Posterior cingulate gyrus (tissue), 11 donors: ENCODE measurements at places on chromosomes 5 and 9.

- DNase-seq, result peak; percentile 65
Measured at GRCh38 chr9:68704814-68705530, at the start of gene PIP5K1B. Gene PIP5K1B (plus strand): TSS chr9:68705240. CDS start chr9:68822615, 117,375 bp downstream.

GRCh38 chr5:132074091-132074771 is 642 bp downstream of the CSF2 start:
- no peak for DNase-seq

GRCh38 chr9:34010979-34011378 is 37.7 kb downstream of the UBAP2 start:
- no peak for DNase-seq

GRCh38 chr5:58670582-58670981 is 87.7 kb downstream of the RAB3C start:
- no peak for DNase-seq

DNA sequence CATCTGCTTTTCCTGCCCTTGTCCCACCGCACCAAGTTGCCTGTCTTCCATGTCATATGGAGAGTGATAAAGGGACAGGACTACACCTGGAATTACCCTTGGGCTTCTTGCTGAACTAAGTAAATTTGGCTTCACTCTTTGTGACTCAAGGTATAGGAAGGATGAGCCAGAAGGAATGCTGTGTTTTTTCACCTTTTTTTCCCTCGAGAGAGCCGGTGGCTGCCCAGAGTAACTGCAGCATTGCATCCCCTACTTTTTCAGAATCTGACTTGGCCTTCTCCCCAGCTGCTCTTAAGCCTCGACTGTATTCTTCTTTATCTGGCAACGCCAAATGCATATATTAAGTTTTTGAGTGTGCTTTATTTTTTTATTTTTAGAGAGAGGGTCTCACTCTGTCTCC is 38.4 kb downstream of the RCL1 start:
- no peak for DNase-seq

DNA sequence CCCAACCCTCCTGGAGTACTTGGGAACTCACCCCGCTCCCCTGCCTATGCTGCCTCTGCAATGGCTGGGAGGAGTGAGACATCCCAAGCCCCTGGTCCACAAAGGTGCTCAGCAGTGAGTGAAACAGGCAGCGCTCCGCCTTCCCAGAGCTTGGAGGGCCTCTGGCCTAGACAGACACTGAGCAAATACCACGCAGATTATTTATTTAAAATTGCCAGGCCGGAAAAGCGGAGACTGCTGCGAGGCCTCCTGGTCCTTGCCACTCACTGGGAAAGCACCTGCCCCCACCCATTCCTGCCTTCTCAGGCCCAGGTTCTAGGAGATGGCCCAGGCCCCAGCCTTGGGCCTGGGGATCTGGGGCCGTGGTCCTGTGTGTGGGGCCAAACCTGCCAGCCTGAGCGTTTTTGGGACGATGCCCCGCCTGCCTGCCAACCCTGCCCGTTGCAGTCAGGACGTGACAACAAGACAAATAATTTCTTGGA is 17.4 kb downstream of the FGF18 start:
- no peak for DNase-seq

DNA sequence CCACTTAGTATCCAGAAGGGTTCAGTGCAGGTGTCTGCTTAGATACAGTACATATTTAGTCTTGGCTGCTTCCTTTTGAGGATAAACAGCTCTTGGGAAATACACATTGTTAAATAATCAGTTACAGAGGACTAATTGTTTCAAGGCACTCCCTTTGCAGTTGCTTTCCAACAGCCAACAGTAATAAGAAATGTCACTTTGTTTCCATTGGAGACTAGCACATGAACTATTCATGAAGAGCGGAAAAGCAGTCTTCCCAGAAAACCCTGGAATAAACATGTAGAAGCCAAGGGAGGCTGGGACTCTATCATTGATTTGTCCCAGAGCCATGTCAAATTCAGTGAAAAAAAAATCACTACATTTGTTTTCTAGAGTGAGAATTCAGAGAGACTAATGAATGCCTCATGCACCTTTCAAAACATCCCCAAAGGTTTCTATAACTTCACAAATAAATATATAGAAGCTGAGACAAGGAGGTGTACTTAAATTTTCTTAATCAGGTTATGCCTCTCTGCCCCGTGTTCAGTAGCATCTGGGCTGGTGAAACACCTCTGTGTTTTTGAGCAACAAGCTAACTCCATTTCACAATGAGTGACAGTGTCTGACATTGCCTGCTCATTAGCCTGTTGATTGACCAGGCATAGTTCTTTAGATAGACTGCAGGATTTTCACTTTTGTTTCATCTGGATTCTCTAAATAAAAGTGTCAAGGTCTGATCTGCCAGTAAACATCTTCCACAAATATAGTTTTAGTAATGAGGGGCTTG is 271.5 kb downstream of the ARRDC3 start:
- DNase-seq, result no peak

DNA sequence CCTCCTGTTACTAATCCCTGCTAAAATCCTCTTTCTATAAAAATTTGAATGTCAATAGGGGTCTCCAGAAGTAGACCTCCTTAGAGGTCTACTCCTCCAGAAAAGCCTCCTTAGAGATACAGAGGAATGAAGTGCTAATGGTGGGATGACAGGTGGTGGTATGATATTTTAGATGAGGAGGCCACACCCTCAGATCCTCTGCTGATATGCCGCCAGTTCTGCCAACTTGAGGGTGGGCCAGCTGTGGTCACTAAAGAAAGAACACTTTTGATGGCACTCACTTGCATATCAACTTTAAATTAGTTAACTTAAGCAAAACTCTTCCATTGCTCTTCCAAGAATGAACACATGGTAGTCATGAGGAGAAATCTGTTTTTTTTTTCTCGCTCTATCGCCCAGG is 16.9 kb upstream of the UBAP2 start:
- DNase-seq, result no peak

DNA sequence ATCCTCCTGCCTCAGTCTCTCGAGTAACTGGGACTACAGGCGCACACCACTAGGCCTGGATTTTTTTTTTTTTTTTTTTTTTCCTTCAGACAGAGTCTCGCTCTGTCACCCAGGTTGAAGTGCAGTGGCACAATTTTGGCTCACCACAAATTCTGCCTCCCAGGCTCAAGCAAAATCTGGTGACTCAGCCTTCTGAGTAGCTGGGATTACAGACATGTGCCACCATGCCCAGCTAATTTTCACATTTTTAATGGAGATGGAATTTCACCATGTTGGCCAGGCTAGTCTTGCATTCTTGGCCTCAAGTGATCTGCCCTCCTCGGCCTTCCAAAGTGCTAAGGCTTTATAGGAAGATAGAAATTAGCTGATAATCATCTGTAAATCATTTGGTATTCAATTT is 43.9 kb downstream of the NSA2 start:
- DNase-seq, result no peak

- DNase-seq, result peak; percentile 52
Measured at GRCh38 chr5:163915481-163915961, 410.1 kb downstream of the MAT2B start.

GRCh38 chr9:128568470-128569078 is 16.2 kb downstream of the SPTAN1 start:
- no peak for DNase-seq

GRCh38 chr9:113854310-113854709 is 21.8 kb upstream of the ZNF618 start:
- no peak for DNase-seq

- no peak for DNase-seq
Measured at GRCh38 chr5:56317923-56318561, 84.9 kb upstream of the ANKRD55 start.

- no peak for DNase-seq
Measured at GRCh38 chr5:24909210-24909609, 264.4 kb upstream of the CDH10 start.

DNA sequence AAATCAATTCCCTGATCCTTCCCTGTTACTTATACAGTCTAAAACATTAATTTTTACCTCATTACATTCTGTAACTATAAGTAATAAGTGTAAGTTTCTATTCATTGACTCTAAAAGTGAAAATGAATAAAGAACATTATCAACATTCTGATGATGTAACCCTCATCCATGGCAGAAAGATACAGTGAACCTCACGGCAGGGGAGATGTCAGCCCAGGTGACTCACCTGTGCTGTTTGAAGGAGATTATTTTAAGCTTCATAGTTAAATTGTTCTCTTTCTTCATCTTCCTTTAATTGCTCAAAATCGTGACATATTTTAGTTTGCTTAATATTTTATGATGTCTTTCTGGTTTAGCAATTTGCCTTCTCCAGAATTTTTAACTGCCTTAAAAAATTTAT is 268.1 kb downstream of the FSTL4 start:
- DNase-seq, result no peak

GRCh38 chr9:96167011-96167410 is 135.0 kb downstream of the HSD17B3 start:
- DNase-seq, result no peak

DNA sequence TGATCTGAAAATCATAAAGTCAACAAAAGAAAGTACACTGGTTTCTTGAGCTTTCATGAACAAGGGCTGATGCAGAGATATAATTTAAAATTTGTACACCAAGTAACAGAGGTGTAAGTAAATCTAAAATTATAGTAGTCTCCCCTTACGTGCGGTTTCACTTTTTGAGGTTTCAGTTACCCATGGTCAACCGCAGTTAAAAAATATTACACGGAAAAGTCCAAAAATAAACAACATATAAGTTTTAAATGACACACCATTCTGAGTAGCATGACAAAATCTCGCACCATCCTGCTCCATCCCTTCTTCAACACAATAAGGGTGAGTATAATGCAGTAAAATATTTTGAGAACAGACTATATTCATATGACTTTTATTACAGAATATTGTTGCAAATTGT is 54.4 kb downstream of the AUH start:
- DNase-seq, result no peak

DNA sequence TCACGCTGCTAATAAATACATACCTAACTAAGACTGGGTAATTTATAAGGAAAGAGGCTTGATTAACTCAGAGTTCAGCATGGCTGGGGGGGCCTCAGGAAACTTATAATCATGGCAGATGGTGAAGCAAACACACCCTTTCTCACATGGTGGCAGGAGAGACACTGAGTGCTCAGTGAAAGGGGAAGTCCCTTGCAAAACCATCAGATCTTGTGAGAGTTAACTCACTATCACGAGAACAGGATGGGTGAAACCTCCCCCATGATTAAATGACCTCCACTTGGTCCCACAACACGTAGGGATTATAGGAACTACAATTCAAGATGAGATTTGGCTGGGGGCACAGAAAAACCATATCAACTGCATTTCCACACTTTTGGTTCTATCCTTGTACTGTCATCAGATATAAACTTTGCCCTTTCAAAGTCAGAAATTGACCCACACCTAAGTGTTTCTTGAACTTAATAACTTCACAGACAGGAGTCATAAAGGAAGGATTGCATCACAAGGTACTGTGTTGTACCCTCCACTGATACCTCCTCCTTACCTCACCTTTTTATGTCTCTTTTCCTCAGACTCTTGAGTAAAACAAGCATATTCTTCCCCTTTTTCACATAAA is 319.1 kb upstream of the PIK3R1 start:
- DNase-seq, result no peak

DNA sequence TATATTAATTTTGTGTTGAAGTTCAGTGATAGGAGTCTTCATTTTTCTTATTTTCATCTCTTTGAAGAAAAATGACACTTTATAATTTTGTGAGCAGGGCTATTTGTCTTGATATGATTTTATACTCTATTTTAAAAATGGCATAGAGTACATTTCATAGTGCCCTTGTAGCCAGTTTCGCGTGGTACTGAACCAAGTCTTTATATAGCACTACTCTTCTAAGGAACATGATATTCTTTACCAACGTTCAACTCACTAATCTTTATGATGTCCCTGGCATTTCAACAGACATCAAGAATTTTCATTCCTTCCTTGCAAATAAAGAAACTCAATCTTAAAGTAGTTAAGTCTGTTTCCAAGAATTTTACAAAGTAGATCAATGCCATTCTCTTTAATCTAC is 41.5 kb upstream of the HOMER1 start:
- no peak for DNase-seq

- no peak for DNase-seq
Measured at GRCh38 chr9:77647267-77648233, 572 bp downstream of the GNA14 start.

DNA sequence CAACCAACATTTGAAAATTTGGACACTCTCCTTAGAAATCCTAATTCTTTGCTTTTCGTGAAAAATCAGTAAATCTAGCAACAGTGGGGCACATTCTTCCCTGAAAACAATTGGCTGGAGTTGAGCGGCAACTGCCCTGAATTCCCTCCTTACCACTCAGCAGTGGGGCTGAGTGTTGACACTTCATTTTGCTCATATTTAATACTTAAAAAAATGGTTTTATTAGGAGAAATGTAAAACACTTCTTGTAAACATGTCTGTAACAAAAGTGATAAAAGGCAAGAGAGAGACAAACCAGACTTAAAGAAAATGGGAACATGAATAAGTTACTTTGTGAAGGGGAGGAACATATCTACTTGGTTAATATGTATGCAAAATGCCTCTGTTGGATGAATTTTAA is 193.5 kb downstream of the CNTLN start:
- no peak for DNase-seq

DNA sequence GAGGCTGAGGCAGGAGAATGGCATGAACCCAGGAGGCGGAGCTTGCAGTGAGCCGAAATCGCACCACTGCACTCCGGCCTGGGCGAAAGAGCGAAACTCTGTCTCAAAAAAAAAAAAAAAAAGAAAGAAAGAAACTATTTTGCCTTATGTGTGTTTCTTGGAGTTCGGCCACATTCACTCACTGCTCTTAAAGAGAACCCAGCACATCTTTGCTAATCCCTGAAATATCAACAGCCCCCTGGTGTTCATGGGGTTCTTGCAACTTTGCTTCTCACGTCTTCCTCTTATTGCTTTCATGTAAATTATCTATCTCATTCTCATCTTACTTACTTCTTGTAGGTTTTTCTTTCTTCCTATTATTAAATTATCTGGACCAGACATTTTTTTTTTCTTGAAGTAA is 126.3 kb upstream of the ASTN2 start:
- DNase-seq, result no peak

GRCh38 chr5:80998590-80998979 is 38.4 kb downstream of the RASGRF2 start:
- DNase-seq, result no peak

DNA sequence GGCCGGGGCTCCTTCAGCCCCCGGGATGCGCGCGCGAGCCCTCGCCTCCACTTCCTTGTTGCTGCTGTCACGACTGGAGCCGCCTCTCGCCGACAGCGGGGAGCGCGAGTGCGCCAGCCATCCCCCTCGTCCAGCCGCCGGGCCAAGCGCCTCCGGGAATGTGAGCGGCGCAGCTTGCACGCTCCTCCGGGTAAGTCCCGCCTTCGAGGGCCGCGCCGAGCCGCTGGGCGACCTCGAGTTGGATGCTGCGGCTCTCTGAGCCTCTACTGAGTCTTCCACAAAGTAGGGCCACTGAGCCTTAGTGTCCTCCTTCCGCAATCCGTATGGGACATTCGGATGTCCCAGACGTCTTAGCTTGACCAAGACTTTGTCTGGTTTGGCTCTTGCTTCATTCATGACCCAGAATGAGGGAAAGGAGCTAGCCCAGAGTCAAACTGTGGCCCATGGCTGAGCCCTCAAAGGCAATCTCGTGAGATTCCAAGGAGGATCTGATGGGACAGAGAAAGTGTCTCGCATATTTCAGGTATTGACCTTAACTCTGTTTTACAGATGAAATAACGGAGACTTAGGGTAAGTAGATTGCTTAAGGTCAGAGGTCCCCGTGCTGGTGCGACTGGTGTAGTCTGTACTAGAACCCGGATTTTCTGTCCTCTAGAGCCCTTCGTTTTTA is 586 bp downstream of the HMGXB3 start:
- peak; percentile 88 for DNase-seq

GRCh38 chr9:127833555-127833954 is 20.9 kb downstream of the ENG start:
- no peak for DNase-seq

- DNase-seq, result no peak
Measured at GRCh38 chr5:21419383-21419782, 1431.4 kb upstream of the CDH18 start.
